ENCODE measurements at places on chromosomes 4 and X.

GRCh38 chr4:153706519-153706918 is 22.4 kb downstream of the TLR2 start:
- DNase-seq, result no peak

GRCh38 chr4:99762728-99763127 is 53.9 kb upstream of the DAPP1 start:
- DNase-seq, result no peak

- DNase-seq, result peak; percentile 42
Measured at GRCh38 chr4:38681281-38681991, 17.4 kb downstream of the KLF3 start.

DNA sequence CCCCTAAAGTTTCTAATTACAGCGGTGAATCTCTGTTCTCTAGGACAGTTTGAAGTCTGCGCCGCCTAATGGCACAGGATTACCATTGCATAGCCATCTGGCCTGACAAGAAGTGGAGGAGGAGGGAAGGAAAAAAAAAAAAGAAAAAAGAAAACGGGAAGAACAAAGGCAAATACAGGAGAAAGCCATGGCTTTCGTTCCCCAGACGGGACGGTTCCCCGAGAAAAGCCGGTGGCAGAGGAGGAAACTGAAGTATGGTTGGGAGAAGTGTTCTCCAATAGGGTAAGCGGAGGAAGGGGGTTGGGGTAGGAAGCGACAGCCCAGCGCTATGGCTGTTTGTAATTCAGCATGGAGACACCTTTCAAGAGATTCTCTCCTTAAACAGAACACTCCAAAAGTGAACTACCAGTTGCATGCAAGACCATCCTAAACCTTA is 80.8 kb downstream of the HMGN5 start:
- peak; percentile 33 for DNase-seq

DNA sequence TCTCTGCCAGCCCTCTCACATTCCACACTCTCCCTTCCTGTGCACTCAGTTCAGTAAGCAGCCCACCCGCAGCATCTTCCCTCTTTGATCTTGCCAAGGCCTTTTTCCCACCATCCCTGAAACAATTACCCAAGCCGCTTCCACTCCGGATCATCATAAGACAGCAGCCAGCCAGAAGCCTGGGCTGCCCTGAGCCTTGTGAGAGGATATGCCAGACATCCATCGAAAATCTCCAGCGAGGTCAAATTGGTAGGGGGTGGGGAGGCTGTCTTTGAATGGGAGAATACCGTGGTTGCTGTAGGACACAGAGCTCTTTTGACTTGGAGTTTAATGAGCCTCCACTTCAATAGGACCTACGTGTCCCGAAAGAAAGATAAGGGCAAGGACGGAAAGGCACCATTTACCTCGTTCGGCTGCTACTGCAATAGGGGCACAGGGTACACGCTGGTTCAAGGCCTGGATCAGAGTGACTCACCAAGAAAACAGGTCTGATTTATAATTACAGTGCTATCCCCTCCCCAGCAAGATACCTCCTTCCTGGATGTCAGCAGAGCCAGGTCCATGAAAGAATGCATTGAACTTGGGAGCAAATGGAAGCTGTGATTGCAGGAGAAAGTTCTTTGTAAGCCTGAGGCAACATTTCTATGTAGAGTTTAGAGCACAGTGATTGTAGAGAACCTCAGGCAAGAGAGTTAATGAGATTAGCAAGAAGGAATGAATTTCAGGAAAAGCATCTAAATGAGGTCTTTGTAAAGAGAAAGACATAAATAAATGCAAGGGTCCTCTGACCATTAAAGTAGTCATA is 39.5 kb downstream of the AMOT start:
- DNase-seq, result no peak

GRCh38 chr4:41080976-41081375 is 133.4 kb downstream of the APBB2 start:
- DNase-seq, result no peak

DNA sequence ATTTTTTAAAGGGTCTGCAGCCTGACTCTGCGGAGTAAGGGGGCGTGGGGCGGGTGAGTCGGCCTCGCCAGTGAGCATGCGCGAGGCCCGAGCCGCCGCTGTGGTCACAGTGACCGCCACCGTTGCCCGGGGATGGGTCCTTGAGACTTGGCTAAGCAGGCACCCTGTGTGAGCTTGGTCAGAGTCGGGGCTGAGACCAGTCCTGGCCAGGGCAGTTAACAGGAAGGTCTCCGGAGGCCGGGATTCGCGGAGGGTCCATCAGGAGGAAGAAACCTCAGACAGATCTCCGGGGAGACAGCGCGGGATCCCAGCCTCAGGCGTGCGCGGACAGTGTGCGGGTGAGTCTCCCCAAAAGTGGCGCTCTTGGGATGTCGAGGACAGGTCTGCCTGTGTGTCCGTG is 1384.4 kb upstream of the PCDH10 start:
- DNase-seq, result no peak

DNA sequence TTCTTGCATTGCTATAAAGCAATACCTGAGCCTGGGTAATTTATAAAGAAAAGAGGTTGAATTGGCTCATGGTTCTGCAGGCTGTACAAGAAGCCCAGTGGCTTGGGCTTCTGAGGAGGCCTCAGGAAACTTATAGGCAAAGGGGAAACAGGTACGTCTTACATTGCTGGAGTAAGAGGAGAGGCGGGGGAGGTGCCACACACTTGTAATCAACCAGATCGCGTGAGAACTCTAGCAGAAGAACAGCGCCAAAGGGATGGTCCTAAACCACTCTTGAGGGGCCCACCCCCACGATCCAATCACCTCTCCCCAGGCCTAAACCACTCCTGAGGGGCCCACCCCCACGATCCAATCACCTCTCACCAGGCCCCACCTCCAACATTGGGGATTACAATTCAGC is 50.6 kb upstream of the SHOX start:
- no peak for DNase-seq

DNA sequence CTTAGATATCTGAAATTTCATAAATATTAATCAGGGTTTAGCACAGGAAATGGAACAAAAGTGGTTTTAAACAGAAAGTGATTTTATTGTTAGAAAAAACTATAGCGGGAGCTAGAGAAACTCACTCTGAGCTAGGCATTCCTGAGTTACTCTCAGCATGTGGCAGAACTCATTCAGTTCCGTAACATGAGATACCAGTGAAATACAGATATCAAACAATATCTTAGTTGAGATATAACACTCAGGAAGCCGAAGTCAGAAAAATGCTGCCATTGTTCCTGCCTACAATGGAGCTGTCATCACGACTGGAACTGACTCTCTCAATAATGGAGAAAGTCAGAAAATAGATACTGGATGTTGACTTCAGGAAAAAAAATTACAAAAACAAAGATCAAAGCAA is 1428.7 kb downstream of the PCDH18 start:
- DNase-seq, result no peak

GRCh38 chr4:141329174-141329569 is 108.5 kb downstream of the ZNF330 start:
- peak; percentile 93 for DNase-seq

DNA sequence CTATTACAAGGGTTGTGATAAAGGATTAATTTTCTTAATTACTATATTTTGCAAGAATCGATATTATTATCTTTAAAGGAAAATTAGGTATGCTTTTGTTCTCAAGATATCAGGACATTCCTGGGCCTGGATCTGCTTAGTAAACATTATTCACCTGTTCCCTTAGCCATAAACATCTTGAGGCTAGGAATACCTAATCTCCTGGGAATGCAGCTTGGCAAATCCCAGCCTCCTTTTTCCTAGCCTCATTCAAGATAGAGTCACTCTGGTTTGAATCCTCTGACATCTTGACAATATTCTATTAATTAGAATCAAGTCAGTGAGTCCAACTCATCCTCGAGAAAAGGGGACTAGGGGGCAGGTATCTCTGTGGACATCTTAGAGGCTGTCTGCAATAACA is 327.1 kb downstream of the STIM2 start:
- DNase-seq, result no peak

DNA sequence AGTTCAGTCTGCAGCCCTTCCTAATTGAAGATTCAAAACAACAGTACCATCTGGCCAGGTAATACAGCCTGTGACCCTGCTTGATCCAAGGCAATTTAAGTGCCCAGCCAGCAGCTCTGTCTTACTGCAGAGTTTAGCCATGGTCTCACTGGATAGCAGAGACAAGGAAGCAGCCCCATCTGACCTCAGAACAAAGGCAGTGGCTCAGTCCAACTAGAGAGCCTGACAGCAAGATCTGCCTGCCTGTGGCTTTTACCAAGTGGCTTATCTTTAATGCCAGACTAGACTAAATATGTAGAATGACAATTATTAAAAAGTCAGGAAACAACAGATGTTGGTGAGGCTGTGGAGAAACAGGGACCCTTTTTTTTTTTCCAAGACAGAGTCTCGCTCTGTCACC is 293.4 kb downstream of the DTHD1 start:
- DNase-seq, result no peak

DNA sequence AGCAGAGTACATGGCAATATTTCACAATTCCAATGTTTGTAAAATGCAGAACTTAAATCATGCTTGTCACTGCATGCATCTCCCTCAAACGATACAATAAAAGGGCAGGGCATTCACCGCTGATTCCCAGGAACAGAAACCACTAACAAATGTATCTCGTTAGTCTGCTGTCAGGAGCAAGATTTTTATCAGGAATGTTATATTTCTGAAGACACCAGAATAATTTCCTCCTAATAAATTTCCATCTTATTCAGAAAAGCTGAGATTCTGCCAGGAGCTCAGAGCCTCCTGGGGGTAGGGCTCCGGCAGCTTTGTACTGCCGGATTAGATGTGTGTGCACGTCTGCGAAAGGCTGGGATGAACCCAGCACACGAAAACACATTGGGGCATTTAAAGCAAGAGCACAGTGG is 54.0 kb upstream of the LDB2 start:
- DNase-seq, result peak; percentile 54

DNA sequence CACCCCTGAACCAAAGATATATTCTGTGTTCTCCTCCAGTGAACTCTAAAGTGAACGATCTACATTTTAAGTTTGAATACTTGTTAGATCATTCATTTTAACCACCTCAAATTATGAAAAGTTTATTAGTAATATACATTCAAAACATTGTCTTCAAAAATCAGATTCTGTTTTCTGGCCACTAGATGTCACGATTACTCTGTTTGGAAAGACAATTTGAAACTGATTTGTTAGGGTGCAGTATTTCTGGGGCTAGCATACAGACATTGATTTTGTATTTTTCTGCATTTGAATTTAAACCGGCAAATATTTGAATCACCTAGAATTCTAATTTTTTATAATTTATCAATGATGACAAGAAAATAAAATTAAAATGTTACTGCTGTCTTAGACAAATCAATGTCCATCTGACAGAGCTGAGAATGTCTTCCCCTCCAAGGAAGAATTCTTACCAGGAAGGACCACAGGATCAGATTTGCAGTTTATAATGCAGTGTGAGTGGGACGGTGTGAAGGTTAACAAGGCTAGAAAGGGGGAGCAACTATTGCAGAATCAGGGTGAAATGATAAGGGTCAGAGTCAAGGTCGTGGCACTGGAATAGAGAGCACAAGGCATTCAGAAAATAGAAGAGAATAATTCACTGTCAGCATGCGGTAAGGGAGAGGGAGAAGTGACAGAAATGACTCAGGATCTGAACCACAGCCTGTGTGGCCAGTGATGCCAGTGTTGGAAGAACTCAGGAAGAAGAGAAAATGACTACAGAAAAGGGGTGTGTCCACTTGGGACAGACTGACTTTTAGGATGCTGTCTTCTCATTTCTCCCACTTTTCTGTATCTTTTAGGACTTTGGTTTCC is 91.6 kb downstream of the ANXA10 start:
- peak; percentile 43 for DNase-seq

GRCh38 chr4:153349206-153349805 is 4.8 kb downstream of the MND1 start:
- no peak for DNase-seq

GRCh38 chr4:159272273-159273140 is 169.6 kb downstream of the RAPGEF2 start:
- DNase-seq, result no peak

Data from AG10803 (cell line).